Fibroblast of pulmonary artery (primary cell): ENCODE measurements at places on chromosomes 4 and X.
A peak's percentile ranks its signal among the peaks of the same experiment; 100 is the strongest.

DNA sequence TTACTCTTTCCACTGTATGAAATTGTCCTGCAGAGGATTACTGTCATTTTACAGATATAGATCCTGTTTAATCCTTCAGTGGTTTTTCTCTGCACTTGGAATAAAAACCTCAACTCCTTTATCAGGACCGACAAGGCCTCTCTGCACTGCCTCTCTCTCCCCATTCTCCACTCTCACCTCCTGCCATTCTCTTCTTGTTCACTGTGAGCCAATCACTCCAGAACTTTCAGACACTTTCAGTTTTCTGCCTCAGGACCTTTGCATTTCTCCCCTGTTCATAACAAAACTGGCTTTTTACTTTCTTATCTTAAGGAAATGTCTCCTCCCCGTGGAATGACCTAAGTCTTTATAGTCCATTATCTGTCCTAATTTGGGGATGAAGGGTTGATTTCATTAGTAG is 137.3 kb downstream of the ELOVL6 start:
- no peak for DNase-seq

- no peak for DNase-seq
These were observed 150.4 kb downstream of the CENPC start for GRCh38 chr4:67394879-67395278.

DNA sequence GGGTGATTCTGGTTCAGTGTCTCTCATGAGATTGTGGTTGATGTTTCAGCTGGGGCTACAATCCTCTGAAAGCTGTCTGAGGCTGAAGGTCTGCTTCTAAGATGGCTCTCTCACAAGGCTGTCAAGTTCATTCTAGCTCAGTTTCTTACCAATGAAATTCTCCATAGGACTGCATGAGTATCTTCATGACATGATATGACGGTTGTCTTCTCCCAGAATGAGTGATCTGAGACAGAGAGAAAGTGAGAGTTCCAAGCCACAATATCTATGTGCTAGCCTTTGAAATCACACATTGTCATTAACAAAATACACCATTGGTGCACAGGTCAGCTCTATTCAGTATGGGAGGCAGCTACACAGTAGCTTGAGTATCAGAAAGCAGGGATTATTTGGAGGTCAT is 27.3 kb downstream of the PITX2 start:
- DNase-seq = no peak

- peak; percentile 63 for DNase-seq
These were observed 426 bp downstream of the SLBP start for GRCh38 chr4:1711571-1712215.

- no peak for DNase-seq
These were observed 80.8 kb upstream of the TLR2 start for GRCh38 chr4:153603258-153603657.
